Skeletal muscle cell (primary cell): ENCODE measurements at places on chromosomes 3 and 15.

DNA sequence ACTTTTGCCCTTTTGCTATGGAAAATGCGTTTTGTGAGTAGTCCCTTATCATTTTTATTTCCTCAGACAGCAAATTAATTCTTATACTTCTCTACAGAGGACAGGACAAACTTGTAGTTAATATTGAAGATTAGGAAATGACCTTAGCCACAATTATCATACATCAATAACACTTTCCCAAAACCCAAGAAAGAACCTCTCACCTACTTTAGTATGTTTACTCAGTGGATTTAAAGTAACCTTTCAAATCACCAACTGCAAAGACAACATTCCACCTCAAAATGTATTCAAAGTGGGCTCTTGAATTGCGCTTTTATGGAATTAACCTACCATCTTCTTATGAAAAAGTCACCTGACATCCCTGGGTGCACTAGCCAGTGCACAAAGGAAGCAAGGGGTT is 107.3 kb downstream of the PLCH1 start:
- no peak for DNase-seq

DNA sequence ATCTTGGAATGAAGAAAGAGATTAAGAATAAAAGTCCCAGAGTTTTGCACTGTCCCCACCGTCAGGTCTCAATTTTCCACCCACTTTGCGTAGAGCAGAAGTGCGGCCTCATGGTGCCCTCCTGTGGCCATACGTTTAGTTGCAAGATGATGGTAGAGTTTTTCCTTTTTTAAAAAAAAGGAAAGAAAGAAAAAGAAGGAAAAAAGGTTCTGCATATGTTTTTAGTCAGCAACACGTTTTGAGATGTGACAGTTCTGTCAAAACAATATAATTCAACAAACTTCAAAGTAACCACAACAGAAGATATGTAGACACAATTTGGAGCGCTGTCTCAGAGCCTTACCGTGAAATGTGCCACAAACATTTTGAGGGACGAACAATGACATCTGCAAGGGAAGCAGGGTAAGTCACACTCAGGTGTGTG is 24.6 kb downstream of the EBLN2 start:
- no peak for DNase-seq

- no peak for DNase-seq
Observed at GRCh38 chr3:169054471-169054870, 609.0 kb downstream of the MECOM start.

GRCh38 chr3:13186435-13186815 is 113.2 kb upstream of the IQSEC1 start:
- no peak for DNase-seq

DNA sequence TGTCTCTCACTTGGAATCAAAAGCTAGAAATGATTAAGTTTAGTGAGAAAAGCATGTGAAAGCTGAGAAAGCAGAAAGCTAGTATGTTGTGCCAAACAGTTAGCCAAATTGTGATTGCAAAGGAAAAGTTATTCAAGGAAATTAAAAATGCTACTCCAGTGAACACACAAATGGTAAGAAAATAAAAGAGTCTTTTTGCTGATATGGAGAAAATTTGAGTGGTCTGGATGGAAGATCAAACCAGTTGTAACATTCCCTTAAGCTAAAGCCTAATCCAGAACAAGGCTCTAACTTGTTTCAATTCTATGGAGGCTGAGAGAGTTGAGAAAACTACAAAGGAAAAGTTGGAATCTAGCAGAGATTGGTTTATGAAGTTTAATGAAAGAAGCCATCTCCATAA is 11.8 kb downstream of the ADGRG7 start:
- no peak for DNase-seq

- DNase-seq = peak; percentile 1
Observed at GRCh38 chr3:129727707-129728106, 121.2 kb upstream of the PLXND1 start.

GRCh38 chr3:45628746-45629145 is 34.2 kb downstream of the LIMD1 start:
- no peak for DNase-seq

- peak; percentile 88 for DNase-seq
Observed at GRCh38 chr15:93929375-93930094, 301.8 kb upstream of the MCTP2 start.

DNA sequence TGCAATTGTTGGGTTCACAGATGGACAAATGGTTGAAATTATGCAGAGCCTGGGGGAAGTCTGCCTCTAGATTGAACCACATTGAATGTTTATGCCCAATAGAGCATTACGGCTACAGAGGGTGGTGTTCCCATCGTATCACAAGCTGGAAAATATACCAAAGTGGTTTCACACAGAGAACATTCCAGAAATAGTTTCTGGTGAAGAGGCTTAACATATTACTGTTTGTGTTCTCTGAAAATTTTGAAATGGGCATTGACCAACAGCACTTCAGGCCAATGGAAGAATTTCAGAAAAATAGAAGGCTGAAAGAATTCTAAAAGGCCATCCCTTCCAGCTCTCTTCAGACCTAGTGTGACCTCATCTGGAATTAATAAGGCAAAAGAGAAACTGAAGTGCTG is 203.9 kb downstream of the NEK10 start:
- peak; percentile 69 for DNase-seq

DNA sequence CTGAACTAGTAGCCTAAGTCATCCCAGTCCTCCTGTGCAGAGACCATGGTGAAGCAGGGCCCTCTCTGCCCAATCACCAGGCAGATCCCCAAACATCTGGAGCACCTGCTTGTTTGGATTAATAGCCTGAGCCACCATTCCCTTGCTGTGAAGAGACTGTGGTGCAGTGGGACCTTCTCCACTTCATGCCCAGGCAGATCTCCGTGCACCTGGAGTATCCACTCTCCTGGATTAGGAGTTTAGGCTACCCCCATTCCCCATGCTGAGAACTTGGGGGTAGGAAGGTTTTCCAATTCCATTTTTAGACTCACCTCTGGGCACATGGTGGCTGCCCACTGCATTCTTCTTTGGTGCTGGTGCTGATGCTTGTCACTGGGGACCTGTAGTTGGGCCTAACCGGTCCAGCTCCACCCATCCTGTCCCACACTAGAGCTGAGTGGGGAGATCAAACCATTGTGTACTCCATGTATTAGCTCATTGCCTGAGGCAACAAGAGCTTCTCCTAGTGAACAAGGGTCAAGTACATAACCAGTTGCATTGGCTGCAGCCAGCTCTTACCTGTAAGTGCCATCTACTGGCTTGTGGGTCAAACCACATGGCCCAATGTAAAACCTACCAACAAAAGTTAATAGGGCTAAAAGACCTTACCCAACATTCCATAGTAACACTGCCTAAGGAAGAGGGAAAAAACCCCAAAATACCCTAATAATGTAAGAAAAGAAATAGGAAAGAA is 382.5 kb upstream of the CBLB start:
- no peak for DNase-seq

DNA sequence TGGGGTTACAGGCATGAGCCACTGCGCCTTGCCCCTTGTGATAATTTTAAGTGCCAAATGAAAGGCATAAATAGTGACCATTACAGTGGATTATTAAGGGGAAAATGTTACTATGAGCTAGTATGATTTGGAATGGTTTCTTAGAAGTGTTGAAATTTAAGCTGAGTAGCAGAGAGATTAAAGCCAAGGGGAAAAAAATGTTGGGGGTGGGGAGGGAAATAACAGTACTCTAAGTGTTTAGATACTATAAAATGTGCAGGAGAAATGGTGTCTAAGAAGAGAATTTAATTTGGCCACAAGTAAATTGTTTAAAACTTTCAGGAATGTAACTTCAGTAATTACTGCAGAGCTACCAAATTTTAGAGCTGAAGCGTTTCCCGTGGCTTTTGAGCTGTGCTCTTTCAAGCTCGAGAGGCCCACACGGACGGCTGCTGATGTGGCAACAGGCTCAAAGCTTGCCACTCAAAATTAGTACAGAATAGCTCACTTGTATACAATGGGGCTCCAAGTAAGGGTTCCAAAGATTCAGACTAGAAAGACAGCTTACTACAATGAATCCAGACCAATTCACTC is 23.9 kb upstream of the SLC12A8 start:
- no peak for DNase-seq

DNA sequence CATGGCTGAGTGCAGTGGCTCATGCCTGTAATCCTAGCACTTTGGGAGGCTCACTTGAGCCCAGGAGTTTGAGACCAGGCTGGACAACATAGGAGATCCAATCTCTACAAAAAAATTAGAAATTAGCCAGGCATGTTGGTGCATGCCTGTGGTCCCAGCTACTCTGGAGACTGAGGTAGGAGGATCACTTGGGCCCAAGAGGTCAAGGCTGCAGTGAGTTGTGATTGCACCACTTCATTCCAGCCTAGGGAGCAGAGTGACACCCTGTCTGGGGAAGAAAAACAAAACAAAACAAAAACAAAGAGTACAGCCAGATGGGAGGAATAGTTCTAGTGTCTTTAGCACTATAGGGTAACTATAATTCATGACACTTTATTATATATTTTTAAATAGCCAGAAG is 26.2 kb upstream of the COMMD4 start:
- no peak for DNase-seq

DNA sequence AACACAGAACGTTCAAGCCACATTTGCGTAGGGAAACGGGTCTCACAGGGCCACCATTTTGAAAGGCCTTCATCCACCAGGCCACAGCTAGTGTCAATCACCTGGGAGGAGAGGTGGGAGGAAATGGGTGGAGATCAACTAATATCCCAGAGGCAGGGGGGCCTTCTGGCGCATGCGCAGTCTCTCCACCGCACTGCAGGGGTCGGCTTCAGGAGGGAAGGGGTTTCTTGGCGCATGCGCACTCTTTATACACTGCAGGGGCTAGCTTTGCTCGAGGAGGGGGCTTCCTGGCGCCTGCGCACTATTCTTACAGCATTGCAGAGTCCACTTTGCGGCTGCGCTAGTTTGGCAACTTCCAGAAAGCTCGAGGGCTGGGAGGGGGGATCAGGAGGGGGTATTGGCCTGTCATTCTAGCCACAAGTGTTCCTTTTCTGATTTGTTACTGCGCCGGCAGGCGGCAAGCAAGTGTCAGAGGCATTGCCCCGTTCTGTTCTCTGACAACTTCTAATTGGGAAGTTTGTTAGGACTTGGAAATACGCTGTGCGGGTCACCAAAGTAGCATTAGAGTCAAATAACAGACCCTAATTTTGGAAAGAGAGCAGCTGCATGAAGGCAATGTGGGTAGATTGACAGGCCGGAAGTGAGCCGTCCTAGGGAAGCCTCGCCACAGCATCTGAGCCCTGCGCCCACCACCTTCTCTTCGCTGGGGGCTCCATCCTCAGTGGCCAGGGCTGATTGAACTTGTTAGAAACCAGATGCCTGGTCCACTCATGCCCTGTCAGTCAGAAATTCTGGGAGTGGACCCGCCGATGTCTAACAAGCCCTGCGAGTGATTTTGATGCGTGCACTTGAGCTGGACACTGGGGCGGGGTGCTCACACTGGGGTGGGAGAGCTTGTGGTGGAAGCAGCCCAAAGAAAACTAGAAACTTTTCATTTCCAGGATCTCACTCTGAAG is 173.5 kb upstream of the NDN start:
- DNase-seq = no peak

DNA sequence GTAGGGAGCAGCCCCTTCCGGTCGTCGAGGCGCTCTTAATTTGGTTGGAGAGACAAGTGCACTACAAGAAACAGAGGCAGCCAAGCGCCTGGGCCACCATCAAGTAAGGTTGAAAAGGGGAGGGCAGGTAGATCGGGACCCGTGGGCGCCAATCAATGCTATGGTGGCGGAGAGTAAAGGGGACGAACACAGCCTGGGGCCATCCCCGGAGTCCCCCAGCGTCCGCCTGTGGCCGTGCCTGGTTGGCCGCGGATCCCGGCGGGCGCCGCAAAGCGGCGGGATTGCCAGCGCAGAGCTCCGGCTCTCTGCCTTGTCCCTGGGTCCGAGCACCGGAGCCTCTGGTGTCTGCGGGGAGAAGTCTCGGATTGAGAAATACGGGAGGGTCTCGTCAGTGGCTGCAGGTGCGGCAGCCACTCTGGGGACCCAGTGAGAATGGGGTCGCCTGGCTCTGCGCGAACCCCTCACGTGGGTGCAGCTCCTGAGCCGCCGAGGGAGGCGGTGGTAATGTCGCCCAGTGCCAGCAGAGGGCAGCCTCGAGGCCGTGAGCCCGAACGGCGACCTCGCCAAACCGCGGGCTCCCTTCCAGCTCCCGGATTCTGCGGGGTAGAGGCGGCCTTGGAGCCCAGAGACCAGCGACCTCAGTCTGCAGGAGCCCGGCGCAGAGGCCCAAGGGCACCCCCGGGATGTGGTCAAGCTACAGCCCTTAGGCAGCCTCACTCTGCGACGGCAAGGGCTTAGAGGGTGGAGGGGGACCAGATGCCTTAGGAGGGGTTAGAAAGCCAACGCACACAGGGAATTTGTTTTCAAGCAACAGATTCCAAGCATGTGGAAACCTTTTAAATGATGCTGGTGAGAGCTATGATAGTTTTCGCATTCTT is 10.8 kb downstream of the FOXL2 start:
- no peak for DNase-seq

DNA sequence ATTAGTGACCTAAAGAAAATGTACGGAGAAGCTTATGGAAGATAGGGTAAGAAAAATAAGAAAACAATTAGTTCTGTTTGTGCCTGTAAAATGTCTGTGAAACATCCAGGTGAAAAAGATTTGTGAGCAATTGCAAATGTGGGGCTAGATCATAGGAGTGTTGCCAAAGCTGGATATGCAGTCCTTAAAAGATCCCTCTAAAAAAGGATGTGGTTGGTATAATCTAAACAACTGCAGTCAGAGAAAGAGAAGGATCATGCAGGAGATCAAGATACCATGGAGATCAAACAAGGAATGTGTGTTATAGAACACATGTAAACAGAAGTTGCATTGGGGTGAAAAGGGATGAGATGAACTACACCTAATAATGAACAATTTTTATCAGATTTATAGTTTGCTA is 116.8 kb downstream of the ALCAM start:
- no peak for DNase-seq

- no peak for DNase-seq
Observed at GRCh38 chr3:41190509-41191284, 8.6 kb upstream of the CTNNB1 start.

- DNase-seq = peak; percentile 1
Observed at GRCh38 chr3:196388956-196389355, 43.3 kb downstream of the UBXN7 start.

DNA sequence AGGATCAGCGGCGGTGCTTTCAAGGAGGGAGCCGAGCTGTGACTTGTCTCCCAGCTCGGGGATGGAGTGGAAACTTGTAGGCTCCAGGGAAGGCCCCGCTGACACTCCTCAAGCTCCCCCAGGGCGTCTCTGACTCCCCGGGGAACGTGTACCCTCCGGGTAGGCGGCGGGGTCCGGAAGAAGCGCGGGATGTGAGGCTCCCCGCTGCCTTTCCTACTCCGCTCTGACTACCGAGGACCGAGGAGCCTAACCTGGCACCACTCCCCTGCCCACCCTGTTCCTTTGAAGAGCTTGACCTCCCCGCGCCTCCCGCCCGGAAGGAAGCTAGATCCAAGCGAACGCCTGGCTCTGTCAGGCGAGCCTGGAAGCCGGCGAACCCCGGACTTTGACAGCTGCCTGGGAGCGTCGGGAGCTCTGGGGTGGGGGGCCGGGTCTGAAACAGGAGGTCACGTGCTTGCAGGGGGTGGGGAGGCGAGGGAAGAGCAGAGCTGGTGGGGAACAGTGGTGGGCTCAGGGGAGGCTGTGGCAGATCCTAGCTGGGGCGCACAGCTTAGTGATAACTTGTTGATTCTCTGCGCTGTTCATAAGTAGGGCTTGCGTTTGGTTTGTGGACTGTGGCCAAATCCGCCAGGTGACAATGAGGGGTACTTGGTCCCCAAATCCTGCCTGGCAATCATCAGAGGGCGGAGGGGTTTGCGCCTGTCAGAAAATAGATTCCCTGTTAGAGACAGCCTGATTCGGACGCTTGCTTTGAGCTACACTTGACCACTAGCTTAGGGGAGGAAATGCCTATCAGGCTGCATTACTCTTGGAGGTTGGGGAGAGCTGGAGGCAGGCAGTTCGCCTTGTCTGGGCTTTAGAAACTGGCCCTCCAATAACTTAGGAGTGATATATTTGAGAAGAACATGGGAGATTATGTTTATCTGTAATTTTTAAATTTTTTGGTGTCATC is 1.2 kb downstream of the CLSTN2 start:
- DNase-seq = no peak
